ENCODE measurements at places on chromosomes 2 and 18.

DNA sequence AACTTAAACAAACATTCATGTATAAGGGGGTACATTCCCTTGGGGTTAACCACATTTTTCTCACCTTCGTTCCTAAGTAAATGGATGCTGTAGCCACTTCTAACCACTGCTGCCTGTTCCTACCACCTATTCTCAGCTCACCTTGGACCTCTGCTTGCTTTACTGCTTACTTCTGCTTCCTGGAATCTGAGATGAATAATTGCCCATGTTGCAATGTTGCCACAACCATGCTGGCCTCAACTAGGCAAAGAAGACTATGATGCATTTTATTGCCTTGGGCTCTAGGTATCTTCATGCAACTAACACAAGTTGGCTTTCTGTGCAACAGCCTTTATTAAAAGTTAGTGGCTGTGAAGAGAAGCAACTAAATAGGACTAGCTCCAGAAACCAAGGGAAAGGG lies 106.3 kb upstream of the TCF4 start:
- DNase-seq = no peak

GRCh38 chr18:22282311-22283115 lies 113.1 kb downstream of the GATA6 start:
- DNase-seq = peak; percentile 42

DNA sequence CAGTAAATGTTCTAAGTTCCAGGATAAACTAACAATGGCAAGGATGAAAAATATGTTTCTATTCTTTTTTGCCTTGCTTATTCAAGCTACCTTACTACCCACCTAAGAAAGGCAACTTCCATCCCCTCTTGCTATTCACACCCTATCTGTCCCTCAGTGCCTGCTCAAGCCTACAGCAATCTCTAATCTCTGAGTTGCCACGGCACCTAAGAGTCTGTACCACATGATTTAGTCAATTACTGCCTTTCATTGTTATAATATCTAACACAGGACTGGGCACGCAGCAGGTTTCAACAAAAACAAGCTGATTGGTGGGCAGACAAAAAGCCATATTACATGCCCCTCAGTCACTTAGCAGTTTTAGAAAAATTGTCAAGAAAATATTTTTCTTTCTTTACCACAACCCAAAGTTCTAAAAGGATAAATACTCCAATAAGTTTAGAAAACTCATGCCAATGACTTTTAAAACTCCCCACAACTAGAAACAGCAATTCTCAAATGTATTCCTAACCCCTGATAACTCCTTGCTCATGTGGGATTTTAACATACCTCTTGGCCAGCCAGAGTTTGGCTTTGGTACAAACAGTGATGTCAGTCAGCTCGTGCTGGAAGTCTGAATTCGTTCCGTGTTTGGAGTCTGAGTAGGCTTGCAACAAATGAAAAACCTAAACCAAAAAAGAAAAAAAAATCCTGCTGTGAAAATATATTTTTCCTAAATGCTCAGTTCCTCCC lies 117.3 kb upstream of the ZFP36L2 start:
- DNase-seq = peak; percentile 78

- no peak for DNase-seq
These were observed 29.0 kb downstream of the PTPRM start for GRCh38 chr18:7596147-7596546.

- DNase-seq = no peak
These were observed 61.3 kb upstream of the SLC8A1 start for GRCh38 chr2:40513201-40513600.

DNA sequence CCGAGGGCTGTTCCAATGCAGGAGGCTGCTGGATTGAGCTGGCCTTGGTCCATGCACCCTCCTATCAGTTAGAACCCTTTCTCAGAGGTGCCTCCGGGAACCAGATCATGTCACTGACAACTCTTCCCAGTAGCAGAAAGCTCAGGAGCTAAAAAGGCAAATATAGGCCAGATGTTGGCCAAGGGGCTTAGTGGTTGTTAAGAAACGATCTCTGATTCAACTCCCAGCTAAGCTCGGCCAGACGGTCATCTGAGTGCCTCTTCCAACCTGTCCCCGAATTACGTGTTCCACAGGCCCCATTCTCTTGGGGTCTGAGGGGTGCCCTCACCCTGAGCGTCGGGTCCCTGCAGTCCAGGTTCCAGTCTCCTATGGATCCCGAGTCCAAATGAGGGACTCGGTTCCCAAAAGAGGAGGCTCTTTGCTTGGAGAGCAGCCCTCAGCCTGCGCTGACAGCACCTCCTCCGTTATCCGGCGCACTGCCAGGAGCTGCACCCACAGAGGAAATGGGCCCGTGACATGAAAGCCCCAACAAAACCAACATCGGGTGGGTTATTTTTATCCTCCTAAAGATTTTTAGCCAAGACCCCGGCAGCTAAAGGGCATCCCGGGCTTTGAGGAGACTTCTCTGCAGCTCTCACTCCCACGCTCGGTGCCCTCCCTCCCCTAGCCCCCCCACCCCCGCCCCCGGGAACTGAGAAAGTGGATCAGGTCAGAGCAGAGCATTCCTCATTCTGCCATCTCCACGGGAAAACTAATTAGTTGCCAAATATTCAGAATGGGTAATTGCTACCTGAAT lies 106.6 kb upstream of the ID2 start:
- DNase-seq = peak; percentile 81

- no peak for DNase-seq
These were observed 38.7 kb downstream of the SLC4A5 start for GRCh38 chr2:74304332-74305148.

- DNase-seq = no peak
These were observed 115.2 kb upstream of the TFCP2L1 start for GRCh38 chr2:121400201-121400600.

DNA sequence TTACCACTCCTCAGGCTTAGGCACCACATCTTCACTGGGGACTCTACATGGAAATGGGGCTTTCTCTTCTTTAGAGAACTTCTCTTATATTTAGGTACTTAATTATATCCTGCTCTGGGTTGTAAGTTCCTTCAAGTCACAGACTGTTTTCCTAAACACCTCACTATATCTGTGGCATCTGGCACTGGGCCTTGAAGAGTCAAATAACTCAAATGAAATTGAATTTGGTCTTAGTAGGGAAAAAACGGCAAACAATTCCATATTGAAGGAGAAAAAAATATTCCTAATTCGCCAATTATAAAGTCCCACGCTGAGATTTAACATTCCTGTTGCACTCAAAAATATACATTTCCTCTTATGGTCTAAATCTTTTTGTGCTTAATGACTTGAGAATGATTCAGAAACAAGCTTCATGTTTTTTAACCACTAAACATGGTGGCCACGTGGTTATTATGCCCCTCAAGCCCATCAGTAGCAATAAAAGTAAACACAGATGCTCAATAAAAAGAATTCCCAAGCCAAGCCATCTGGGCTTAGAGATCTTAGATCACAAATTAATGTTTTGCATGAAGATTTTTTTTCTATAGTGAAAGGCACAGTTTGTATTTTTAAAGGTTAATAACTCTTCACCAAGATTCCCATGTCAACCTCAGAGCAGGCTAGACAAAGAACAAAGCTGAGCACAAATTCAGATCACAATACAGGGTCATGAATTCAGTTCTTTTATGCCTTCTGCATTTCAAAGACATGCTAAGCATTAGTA lies 105.5 kb upstream of the SYT4 start:
- DNase-seq = no peak

- no peak for DNase-seq
These were observed 1817.4 kb downstream of the SUCLG1 start for GRCh38 chr2:82641598-82642180.

DNA sequence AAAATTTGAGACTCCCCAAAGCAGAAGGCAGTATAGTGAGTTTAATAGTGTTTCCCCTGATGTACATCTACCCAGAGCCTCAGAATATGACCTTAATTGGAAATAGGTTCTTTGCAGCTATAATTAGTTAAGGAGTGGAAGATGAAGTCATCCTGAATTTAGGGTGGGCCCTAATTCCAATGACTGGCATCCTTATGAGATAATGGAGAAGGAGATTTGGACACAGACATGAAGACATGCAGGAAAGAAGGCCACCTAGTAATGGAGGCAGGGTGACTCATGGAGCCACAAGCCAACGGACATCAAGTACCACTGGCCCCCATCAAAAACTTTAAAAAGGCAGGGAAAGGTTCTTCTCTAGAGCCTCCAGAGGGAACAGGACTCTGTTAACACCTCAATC lies 308.9 kb downstream of the TXNL1 start:
- DNase-seq = no peak

GRCh38 chr2:111100087-111100764 lies 20.5 kb upstream of the BCL2L11 start:
- no peak for DNase-seq

DNA sequence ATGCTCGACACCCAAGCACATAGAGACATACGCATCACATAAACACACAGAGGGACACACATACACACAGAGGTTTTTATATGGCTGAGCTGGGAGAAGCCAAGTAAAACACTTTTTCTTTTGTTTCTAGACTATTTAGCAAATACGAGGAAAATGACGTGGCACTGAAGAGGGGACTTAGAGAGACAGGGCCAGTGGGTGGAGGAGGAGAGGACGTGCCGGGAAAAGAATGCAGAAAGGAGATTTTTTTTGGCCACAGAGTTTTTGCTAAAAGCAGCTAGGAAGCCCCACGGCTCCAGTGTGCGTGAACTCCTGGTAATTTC lies 168.5 kb upstream of the KLF7 start:
- DNase-seq = no peak

GRCh38 chr2:108022628-108023027 lies 36.3 kb downstream of the SLC5A7 start:
- DNase-seq = no peak

DNA sequence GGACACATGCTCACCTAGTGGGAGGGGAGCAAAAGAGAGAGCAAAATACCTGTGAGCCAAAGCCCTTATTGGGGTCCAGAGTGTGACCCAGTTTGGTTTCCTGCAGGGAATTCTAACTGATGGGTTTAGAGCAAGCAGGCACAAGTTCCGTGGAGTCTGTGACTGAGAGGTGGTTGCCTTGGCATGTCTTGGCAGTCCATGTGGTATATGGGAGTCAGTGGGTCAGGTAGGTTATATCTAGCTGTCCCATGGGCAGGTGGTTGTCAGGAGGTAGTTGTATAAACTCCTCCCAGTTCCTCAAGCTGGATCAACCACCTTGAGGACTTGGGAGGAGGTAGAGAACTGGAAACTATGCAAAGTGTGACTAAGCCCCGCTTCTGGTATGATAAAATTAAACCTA lies 452.8 kb upstream of the VWC2L start:
- no peak for DNase-seq

- DNase-seq = no peak
These were observed 36.9 kb downstream of the KCNE4 start for GRCh38 chr2:223088866-223089265.

- no peak for DNase-seq
These were observed 680.7 kb downstream of the EPHA4 start for GRCh38 chr2:220891405-220891804.

DNA sequence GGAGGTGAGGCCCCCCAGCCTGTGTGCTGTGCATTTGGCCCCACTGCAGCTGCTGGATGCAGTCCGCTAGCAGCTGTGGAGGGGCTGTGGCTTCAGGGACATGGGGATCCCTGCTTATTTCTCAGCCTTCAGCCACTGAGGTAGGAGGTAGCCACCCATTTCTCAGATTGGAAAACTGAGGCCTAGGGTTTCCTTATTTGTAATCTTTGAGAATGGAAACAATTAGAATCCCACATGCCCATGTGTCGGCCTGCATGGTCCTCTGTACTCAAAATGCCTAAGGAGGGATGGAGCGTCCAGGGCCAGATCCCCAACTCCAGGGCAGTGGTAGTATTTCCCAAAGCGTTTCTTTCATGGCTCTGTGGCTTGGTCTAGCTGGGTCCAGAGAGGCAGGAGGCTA lies 42.1 kb downstream of the TOGARAM2 start:
- DNase-seq = no peak

GRCh38 chr2:241950413-241951315 lies 81.1 kb downstream of the RTP5 start:
- peak; percentile 90 for DNase-seq

GRCh38 chr18:63843008-63843407 lies 44.5 kb upstream of the SERPINB2 start:
- no peak for DNase-seq

DNA sequence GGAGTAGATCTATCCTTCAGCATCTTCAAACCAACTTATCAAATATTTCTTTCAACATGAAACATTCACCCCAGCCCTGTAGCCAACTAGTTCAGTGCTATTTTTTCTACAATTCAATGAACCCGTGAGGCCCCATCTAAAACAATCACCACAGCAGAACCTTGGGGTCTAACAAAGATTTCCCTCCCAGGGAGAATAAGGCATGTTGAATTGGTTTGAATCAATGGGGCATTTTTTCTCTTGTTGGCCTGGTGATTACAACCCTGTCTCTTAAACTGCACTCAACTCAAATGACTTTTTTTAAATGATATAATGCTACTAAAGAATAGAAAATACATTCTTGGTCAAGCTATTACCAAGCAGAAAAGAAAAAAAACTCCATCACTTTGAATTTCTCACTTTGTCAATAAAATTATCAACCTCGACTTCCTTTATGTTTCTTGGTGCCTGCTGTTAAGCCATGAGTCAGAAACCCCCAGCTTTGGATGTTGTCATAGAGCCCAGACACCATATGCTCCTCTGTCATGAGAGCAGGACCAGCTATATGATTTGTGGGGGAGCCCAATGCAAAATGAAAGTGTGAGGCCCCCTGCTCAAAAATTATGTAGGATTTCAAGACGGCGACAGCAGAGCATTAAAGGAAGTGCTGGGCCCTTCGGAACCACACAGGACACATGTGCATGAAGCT lies 282.4 kb downstream of the MEIS1 start:
- no peak for DNase-seq

- DNase-seq = no peak
These were observed 1.2 kb downstream of the RPL31 start for GRCh38 chr2:101003278-101003775.

DNA sequence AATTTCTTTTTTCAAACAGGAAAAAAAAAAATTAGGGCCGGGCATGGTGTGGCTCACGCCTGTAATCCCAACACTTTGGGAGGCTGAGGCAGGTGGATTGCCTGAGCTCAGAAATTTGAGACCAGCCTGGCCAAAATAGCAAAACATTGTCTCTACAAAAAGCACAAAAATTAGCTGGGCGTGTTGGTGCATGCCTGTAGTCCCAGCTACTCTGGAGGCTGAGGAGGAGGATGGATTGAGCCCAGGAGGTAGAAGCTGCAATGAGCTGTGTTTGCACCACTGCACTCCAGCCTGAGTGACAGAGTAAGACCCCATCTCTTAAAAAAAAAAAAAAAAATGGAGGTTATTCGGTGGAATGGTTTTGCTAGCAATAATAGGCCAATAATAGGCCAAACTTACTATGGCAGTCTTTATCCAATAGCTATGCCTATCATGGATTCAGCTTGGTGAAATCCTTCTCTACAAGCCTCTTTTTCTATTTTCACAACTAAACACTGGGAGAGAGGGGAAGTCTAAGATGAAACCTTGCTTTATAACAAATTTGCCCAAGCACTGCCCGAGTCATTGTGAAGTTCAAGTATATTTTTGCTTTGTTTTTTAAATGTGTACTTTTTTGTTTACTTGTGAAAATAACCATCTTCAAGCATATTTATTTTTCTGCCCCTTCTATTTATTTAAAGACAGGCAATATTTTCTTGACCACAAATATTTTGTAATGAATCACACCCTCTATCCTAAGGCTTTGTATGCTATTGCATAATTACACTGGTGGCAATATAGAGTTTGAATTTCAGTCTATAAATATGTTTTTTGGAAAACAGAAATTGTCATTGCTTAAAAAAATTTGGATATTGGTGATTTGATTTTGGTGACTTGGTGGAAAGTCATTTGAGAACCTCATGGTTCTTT lies 20.0 kb upstream of the KYNU start:
- no peak for DNase-seq
